ENCODE measurements at places on chromosomes 12 and 14.

DNA sequence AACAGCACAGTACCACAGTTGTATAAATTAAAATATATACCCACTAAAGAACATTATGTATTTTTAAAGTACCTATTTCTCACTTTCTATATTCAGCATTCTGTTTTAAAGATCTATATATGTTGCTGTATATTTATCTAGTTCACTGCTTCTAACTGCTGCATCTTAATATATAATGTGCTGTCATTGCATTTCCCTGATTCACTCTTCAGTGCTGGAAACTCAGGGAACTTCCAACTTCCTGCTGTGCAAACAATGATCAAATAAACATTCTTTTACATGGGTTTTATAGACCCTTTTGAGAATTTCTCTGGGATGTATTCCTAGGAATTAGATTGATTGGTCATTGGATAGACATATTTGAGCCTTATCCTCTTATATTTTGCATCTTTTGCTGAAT is 379.1 kb downstream of the APAF1 start:
- no peak for DNase-seq

DNA sequence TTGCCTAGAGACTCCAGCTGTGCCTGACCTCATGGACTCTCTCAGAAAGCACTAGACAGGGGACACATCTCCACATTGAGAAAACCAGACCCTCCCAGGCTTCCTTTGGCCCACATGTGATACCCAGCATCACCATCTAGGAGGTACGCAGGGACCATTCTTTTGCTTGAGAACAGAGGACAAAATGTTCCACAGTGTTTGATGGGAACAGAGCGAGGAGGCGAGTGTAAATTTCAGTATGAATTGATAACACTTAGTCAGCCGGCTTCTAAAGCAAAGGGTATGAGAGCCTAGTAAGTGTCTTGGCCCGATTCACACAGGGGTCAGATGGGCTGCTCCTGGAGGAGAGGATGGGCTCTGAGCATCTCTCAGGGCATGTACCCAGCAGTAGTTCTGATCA is 1052.4 kb downstream of the BCL11B start:
- DNase-seq, result no peak

- no peak for DNase-seq
These were observed 450.5 kb upstream of the SYT1 start for GRCh38 chr12:78414071-78414470.

- peak; percentile 18 for DNase-seq
These were observed 9.9 kb downstream of the AMDHD1 start for GRCh38 chr12:95953000-95953399.

DNA sequence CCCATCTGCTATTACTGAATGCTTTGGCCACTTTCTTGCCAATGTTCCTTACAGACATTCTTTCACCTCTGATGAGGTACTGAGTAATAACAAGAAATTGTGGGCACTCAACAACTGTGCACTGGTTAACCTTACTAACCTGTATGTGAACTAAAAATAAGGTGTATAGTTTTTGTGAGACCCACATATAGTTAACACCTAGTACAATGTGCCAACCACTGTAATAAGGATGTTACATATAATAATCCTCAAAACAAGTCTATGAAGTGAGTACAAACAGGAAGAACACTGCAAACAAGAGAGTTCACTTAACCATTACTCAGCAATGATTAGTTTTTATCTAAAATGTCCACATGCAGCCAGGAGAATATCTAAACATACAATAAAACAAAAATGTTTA is 4.5 kb downstream of the DDHD1 start:
- DNase-seq, result no peak

DNA sequence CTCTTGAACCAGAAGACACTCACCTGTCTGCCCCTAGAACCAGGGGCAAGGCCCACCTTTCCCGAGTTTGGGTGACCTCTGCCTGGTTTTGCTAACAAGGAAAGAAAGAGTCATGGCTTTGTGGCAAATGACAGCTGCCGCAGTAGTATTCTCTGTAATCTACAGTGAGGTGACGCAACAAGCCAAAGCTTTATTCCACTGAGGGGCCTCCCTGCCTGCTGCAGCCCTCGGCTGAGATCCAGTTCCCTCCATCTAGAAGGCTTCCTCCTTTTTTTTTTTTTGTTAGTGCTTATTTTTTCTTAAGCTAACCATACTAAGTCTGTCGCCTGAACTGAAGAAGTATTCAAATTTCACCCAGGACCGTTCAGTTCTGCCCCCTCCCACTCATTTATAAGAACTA is 142.3 kb upstream of the TMCC3 start:
- DNase-seq, result no peak
